ENCODE measurements at places on chromosomes 7 and 10.
A peak's percentile ranks its signal among the peaks of the same experiment; 100 is the strongest.

GRCh38 chr10:48683868-48684267 is 805 bp upstream of the WDFY4 start:
- no peak for DNase-seq

DNA sequence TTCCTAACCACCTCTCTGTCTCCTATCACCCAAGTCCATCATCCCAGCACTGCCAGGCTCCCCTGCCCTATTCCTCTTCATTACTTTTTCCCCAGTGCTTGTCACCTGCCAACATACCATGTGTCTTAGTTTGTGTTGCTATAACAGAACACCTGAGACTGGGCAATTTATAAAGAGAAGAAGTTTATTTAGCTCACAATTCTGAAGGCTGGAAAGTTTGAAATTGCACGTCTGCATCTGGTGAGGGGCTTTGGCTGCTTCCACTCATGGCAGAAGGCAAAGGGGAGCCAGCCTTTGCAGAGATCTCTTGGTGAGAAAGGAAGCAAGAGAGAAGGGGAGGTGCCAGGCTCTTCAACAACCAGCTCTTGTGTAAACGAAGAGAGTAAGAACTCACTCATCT is 47.3 kb downstream of the DRGX start:
- DNase-seq: no peak

DNA sequence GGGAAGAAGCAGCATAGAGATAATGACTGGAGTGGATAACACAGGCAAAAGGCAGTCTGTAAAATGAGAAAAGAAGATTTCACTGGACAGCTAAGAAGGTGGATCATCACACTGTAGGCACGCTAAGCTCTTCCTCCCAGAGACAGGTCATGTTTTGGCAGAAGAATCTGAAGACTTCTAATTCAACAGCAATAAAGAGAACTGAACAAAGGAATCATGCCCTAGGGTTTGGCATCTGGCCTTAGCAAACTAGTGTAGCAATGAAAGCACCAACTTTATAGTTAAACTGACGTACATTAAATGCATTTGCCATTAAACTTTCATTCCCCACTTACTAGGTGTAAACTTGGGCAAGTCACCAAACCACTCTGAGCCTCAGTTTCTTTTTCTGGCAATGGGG is 84.4 kb upstream of the SEM1 start:
- DNase-seq: no peak

DNA sequence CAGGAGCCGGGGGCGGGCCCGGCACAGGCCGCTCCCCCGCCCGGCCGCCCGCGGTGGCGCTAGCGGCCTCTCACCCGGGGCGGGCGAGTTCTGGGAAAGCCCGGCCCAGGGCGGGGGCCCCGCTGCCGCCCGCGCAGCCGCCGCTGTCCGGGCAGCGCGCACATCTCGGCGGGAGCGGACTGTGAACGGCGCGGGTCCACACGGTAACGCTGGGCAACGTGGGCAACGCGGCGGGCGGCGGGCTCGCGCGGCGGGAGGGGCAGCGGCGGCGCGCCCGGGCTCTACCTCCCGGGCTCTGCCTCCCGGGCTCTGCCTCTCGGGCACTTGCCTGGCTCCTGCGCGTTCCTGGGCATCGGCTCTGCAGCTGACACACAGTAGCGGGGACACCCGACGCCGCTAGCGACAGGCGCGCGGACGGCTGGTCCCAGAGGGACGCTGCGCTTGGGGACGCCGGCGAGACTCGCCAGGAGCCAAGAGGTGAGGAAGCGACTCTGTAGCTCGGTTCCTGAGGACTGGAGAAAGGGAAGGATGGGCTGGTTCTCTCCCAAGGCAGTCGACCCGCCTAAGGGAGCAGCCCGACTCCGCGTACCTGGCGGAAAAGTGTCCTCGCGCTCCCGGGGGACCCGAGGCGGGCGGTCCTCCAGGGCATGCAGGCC is at the start of gene PLCE1:
Gene PLCE1 (plus strand): TSS at position 150 of the 656 bp plus-strand sequence. CDS start 37,116 bp downstream, outside the sequence.
- DNase-seq: no peak

DNA sequence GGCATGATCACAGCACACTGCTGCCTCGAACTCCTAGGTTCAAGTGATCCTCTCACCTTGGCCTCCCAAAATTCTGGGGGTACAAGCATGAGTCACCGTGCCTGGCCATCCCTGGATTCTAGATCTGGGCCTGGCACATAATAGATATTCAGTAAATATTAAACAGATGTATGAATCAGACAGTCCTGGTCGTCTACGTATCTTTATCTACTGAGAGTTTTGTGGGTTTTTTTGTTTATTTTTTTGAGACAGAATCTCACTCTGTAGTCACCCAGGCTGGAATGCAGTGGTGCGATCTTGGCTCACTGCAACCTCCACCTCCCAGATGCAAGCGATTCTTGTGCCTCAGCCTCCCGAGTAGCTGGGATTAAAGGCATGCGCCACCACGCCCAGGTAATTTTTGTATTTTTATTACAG is 24.3 kb upstream of the ITGB1 start:
- DNase-seq: no peak

DNA sequence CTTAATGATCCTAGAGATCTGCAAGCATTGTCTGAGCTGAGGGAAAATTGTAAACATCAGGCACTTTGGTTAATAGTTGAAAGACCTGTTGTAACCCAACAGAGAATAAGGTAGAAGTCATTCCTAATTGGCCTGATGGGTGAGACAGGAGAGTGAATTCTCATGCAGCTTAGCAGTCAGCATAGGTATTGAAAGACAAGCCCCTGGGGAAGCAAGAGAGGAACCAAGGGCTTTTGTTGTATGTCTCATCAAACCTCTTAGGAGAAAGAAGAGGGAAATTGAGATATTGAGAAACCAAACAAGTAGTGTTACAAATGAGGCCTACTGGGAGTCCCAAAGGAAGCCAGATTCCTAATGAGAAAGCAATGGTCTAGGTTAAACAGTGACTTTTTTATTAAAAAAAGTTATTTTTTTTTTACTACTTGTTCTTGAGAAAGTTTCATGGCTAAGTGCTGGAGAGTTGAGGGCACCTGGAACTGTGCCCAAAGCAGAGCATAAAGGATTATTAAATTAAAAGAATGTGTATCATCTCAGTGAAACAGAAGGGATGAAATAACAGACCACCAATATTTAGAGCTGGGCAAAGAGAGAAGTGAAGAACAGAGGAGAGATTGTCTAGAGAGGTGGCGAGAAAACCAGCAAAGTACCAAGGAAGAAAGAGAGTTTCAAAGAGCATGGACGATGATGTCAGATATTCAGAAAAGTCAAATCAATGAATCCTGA is 168.9 kb downstream of the CDK14 start:
- no peak for DNase-seq

- no peak for DNase-seq
Observed at GRCh38 chr10:95728526-95728925, 27.4 kb upstream of the ENTPD1 start.

- no peak for DNase-seq
Observed at GRCh38 chr10:5285186-5285585, 79.6 kb upstream of the UCN3 start.

GRCh38 chr10:50613150-50613549 is 10.6 kb downstream of the SGMS1 start:
- DNase-seq: no peak

- no peak for DNase-seq
Observed at GRCh38 chr7:2921653-2922347, 77.7 kb upstream of the GNA12 start.

- DNase-seq: no peak
Observed at GRCh38 chr10:77899690-77900089, 26.9 kb downstream of the DLG5 start.

DNA sequence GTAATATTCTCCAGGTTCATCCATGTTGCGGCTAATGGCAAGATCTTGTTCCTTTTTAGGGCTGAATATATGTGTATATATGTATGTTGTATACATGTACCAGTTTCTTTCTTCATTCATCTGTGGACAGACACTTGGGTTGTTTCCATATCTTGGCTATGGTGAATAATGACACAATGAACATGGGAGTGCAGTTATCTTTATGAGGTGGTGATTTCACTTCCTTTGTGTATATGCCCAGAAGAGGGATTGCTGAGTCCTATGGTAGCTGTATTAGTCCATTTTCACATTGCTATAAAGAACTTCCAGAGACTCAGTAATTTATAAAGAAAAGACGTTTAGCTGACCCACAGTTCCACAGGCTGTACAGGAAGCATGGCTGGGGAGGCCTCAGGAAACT is 17.1 kb upstream of the TSPAN15 start:
- DNase-seq: no peak

DNA sequence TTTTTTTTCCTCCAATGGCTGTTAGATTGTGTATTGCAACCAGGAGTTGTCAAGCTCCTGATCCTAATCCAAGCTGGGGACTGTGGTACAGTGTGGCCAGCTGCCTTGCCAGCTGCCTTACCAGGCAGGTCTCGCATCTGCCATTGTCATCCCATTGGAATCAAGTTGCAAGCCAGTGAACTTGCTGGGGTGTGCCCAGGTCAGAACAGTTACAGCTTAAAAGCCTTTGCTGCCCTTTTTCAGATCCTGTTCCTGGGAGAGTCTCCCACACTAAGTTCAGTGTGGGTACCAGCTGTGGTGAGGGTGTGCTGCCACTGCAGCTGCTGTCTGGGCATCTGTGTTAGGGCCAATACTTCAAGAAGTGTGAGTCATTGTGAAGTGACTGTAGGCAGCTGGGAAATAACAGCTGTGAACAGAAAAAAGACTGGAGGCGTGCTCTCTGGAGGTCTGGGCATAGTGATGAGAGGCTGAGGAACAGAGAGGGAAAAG is 72.8 kb downstream of the CCNY start:
- peak; percentile 38 for DNase-seq

GRCh38 chr7:28041508-28042314 is 138.9 kb downstream of the JAZF1 start:
- no peak for DNase-seq

- DNase-seq: no peak
Observed at GRCh38 chr7:14582010-14582409, 320.5 kb downstream of the DGKB start.

DNA sequence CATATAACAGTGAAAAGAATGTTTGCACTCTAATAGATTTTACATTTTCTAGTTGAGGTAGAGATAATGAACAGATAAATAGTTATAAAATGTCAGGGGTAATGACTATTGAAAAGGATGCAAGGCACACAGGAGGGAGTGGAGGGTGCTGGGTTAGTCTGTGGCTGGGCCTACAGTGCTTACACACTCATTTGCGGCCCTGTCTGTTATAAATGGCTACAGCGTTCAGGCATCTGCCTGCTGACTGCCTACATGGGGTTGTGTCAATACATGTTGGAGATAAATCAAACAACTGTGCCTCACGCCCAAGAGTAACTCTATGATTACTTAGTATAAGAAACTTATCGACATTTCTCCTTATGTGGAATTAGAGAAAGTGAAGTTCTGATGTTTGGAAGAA is 313.3 kb downstream of the ACTR3B start:
- no peak for DNase-seq

DNA sequence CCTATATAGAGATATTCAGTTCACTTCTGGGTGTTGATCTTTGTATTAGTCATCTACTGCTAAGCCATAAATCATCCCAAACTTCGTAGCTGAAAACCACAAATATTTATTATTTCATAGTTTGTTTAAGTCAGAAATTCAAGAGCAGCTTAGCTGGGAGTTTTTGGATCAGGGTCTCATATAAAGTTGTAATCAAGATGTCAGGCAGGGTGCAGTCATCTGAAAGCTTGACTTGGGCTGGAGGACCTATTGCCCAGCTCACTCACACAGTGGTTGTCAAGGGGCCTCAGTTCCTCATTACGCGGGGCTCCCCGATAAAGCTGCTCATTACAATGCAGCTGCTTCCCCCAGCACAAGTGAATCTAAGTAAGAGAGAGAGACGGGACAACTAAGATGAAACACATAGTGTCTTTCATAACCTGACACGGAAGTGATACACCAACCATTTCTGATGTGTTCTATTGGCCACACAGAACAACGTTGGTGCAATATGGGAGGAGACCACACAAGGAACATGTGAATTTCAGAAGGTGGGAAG is 15.7 kb downstream of the PPP1R3C start:
- DNase-seq: no peak

- no peak for DNase-seq
Observed at GRCh38 chr10:89062861-89063260, 72.3 kb downstream of the FAS start.

DNA sequence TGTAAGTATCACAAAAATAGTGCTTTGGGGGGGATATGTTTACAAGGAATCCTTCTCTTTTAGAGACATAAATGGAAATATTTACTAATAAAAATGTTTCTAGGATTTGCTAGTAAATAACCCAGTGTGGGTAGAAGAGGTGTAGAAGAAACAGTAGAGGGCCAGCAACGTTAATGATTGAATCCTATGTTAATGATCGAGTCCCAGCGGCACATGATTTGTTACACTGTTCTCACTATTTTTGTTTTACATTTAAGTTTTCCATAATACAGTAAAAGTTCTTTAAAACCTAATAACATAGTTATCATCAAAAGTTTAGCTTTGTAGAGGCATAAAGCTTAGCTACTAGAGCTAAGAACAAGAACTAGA is 66.0 kb downstream of the UBE2H start:
- no peak for DNase-seq

- DNase-seq: no peak
Observed at GRCh38 chr10:6819301-6819700, 239.2 kb upstream of the PRKCQ start.

DNA sequence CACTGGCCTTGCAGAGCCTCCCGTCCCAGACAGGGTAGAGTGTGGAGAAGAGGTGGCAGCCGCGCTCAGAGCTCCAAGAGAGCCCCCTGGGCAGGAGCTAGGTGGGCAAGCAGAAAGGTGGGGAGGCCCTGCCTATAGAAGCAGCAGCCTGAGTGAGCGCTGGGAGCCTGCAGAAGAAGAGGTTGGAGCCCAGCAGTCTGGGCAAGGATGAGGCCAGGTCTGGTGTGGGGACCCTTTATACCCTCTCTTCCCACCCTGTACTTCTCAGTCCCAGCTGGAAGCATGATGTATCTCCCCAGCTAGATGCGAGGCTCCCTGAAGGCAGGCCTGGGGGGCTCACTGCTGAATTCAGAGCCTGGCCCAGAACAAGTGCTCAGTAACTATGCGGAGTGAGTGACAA is 44.5 kb upstream of the ZMIZ1 start:
- DNase-seq: no peak

- DNase-seq: no peak
Observed at GRCh38 chr7:151035026-151035717, 6.9 kb downstream of the ABCB8 start.

GRCh38 chr10:13078912-13079775 is 20.8 kb upstream of the OPTN start:
- DNase-seq: no peak

- no peak for DNase-seq
Observed at GRCh38 chr10:85362401-85362800, 1004.2 kb downstream of the GRID1 start.

- DNase-seq: no peak
Observed at GRCh38 chr10:125164421-125164820, 4.1 kb upstream of the CTBP2 start.
